HT-29 (cell line): ENCODE measurements at places on chromosomes 3 and 15.

- DNase-seq, result no peak
These were observed 110.8 kb downstream of the TIGIT start for GRCh38 chr3:114404590-114404989.

- DNase-seq, result no peak
These were observed 41.8 kb upstream of the GOLM2 start for GRCh38 chr15:44246521-44247268.

- no peak for DNase-seq
These were observed 100.8 kb upstream of the NEDD4 start for GRCh38 chr15:56094171-56094570.

- no peak for DNase-seq
These were observed 9.2 kb upstream of the RFC4 start for GRCh38 chr3:186815435-186815834.
